ENCODE measurements at places on chromosomes 7 and 10.

GRCh38 chr7:92815412-92815811, 21.0 kb downstream of the CDK6 start:
- no peak for DNase-seq

DNA sequence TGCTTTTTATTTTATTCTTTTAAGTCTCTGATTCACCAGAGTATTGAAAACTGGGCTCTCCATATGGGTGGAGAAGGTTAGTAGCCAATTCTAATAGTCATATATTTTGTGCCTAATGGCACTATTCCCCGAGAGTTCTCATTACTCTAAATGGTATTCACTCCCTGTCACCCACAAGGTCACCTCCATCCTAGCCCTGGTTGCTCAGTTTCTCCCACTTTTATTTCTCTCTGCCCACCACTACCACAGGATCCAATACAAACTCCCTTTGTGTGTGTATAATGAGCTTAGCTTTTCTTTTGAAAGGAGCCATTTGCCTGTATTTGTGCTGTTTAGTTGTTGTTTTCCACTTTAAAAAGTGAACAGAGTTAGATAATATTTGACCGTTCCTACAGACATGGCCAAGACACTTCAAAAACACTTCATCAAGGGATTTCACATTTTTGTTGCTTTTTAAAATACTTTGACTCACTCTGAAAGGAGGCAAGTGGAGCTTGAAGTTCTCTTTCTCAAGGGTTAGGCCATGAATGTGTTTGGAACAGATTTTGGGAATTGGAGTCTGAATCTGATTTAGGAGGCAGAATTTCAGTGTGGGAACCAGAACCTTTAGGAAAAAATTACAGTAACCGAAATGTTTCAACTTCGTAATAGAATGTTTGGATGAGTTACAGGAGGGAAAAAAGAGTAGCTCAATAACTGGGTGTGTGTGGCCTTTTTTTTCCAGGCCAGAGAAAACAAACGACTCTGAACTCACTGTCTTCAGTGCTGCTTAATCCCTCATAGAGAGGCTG, 321.3 kb downstream of the BICC1 start:
- DNase-seq = no peak

DNA sequence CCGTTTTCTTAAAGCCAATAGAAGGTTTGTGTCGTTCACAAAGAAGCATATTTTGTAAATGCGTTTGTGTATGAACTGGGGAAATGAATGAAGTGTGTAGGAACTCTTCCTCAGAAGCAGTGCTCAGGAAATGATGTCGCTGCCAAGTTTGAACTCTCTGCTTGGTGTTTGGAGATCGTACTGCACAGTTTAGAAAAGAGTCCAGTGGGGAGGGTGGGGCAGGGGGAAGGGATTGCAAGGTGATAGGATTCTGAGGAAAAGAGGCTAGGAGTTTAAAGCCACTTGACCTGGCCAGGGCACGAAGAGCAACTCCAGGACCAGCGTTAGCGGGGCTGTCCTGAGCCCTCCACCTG, 122.2 kb downstream of the CUBN start:
- no peak for DNase-seq

DNA sequence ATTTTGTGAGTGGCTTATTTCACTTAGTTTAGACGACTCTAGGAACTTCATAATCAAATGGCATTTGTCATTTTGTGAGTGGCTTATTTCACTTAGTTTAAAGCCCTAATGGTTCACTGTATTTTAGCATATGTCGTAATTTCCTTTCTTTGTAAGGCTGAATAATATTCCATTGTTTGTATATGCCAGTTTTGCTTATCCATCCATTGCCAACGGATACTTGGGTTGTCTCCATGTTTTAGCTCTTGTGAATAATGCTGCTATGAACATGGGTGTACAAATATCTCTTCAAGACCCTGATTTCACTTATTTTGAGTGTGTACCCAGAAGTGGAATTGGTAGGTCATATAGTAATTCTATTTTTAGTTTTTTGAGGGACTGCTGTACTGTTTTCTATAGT, 31.8 kb downstream of the DOCK1 start:
- DNase-seq = no peak

- DNase-seq = no peak
These were observed 3.0 kb downstream of the BTBD16 start for GRCh38 chr10:122273966-122274545.

- no peak for DNase-seq
These were observed 33.1 kb downstream of the SEMA3C start for GRCh38 chr7:80885757-80886156.

GRCh38 chr7:29352041-29352440, 157.5 kb downstream of the CHN2 start:
- no peak for DNase-seq

GRCh38 chr7:130365511-130366441, 14.5 kb upstream of the CPA1 start:
- DNase-seq = peak; percentile 82
